NCI-H1417 treated with DMSO at 0.1 percent for 48 hours (cell line): ENCODE measurements at places on chromosomes 12 and 14.
A peak's percentile ranks its signal among the peaks of the same experiment; 100 is the strongest.

- no peak for DNase-seq
Measured at GRCh38 chr12:12686472-12686871, 9.5 kb downstream of the GPR19 start.

DNA sequence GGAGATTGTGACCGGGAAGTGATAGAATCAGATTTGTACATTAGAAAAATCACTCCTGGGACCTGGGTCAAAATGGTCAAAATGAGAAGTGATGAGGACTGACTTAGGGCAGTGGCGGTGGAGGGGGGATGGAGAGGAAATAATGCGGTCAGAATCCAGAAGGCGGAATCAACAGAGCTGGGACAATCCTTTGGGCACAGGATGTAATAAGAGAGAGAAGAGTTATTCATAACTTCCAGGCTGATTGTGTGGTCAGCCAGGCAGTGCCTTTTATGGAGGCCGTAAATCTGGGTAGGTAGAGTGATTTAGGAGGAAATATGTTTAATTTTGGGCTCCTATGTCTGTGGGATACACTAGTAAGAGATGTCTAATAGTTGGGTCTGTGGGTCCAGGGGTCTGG, 21.6 kb downstream of the FBXL14 start:
- DNase-seq = no peak

DNA sequence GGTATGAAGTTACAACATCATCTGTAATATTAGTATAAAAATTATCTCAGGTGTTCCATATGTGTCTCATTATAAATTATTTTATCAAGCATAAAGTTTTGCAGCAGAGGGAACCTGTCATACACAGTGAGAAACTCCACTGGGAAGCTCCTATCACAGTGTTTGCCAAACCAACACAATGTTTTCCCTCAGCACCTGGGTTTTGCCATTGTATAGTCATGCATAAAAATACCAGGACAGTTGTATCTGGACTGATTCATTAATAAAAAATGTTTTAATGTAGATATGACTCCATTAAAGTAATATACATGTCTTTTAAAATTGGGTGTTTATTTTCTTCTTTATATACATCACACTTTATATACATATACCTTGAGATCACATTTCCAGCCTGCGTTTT, 56.6 kb downstream of the METTL25 start:
- no peak for DNase-seq

GRCh38 chr12:110935588-110935987, 15.2 kb upstream of the MYL2 start:
- no peak for DNase-seq

- no peak for DNase-seq
Measured at GRCh38 chr12:121795034-121795968, 1.8 kb upstream of the RHOF start.

DNA sequence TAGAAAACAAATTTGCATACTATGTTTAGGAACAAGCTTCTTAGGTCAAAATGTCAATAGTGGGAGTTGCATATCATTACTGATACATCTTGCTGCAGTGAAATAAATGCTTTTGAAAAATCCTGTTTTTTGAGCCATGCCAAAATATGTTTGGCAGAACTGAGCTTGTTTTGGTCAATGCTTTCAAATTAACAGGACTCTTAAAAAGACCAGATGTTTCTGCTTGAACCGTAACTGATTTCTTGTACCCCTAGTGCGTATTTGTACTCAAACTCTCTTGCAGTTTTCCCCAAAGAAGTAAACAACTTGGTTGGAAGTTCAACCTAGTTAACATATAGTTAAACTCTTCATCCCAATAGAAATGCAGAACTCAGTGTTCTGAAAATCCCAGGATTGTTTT, 3.4 kb downstream of the TRHDE start:
- no peak for DNase-seq

GRCh38 chr12:119156401-119157044, 22.2 kb upstream of the HSPB8 start:
- no peak for DNase-seq

DNA sequence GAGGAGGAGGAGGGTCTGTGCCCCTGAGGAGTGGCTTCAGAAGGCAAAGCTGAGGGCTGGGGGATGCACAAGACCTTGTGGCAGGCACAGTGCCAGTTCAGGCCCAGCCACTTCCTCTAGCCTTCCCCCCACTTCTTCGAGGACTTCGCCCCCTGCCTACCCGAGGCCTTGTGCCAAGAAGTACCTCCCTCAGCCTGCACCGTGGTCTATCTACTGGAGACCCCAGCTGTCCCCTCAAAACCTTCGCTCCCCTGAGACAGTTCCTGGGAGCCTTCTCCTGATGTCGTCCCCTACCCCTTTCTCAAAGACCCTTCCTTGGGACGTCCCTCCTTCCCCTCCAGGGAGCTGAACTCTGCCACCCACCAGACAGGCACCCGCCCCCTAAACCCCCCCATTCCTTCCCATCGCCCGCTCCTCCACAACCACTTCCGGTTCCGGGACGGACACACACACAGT, 604 bp downstream of the ZNF384 start:
- no peak for DNase-seq

DNA sequence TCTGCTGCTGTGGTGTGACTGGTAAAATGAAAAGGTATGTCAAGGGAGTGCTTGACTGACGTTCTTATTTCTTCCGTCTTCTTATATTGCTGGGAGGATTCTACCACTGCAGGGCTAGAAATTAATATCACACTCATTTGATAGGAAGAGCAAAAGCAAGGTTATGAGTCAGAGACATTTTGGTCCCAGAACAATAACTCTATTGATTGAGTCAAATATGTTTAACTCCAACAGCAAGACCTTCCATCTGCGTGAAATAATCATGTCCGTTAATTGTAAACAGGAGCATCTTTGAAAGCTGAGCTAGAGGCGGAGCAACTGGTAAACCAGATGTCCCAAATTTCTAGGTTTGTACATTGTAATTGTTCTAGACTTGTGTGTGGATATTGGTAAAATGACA, 1293.6 kb downstream of the AACS start:
- no peak for DNase-seq

DNA sequence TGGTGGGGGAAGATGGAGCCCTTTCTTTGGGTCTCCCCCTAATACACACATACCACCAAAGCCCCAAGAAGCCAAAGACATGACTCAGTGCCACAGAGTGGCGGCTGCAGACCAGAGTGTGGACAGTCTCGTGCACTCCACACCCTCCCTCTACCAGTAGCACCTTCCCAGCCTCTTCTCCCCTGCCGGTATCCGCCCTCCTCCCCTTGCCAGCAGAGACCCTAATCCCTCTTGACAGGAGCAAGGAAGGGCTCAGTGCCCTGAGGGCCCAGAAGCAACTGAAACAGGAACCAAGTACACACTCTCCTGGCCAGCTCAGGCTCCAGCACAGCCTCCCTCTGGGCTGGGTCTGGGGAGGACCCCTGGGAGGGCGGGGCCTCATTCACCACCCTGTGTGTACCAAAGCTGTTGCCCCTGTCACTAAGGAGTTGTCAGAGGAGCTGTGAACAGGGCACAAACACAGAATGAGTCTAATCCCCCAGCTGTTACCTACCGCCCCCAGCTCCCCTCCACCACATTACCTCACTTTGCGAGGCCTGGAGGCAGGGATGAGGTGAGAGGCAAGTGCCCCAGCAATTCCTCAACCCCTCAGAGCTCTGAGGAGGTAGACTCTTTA, 8.2 kb downstream of the SPRYD3 start:
- DNase-seq = no peak

DNA sequence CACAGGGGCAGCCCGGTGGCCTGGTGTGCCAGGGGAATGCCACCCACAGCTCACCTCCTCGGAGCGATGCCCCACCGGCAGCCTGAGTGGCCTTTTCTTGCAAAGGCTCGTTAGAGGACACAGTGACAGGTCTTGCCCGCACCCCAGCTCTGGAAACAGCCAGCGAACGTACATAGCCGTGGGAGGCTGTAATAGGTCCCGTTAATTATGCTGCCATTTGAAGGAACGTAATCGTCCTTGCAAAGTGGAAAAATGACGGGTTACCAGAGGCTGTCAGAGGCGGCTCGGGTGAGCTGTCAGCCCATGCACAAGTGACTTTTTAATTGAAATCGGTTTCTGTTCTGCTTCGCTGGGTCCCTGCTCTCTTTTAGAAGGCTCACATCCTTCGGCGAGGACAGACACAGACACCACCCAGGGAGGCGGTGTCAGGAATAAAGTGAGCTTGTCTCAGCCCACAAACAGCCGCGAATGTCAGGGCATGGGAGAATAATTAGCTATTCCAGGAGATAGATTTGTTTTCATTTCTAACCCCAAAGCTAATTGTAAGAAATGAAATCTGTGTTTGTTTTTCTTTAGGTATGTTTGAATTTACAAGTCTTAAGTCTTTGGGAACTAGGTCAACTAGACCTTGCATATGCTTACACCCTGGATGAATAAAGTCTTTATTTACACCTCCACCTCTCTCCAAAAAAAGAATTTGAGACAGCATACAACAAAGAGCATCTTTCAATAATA, 77.2 kb upstream of the RFLNA start:
- DNase-seq = peak; percentile 38

- no peak for DNase-seq
Measured at GRCh38 chr14:105700622-105701288, 174.4 kb downstream of the TMEM121 start.
